ENCODE measurements at places on chromosomes 3 and 15.

- DNase-seq = no peak
Measured at GRCh38 chr3:175212896-175213295, 353.8 kb downstream of the NAALADL2 start.

DNA sequence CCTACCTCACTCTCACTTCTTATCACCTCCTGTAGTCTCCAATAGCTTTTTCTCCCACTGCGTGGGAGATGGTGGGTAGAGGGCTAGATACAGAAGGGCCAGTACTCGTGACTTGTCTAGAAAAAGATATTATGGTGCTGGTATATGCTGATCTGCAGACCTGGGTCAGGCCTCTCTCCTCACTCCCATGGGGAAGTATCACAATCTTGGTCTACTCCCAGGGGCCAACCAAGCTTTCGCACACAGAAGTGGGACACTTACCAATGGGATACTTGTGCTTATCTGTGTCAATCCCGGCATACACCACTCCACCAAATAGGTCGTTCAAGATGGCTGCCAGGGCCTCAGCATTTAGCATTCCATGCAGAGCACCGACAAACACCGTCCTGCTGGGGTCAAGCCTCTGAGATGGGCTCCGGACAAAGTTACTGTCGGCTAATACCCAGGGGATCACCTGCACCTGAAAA is 9.0 kb upstream of the RPS17 start:
- DNase-seq = no peak

DNA sequence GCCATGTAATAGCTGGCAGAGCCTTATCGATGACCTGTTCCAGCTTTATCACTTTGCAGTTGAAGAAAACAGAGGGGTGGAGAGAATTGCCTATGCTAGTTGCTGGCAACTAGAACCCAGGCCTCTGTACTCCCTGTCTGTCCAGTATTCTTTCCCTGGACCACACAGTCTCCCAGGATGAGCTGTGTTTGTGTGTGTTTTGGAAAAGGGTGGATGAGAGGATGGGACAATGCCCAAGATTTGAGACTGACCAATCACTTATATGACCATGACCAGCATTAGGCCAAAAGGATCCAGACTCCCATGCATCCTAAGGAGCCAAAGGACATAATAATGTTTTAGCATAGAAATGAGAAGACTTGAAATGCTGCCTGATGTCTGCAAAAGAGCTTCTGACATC is 102.6 kb downstream of the CD200R1L start:
- no peak for DNase-seq

DNA sequence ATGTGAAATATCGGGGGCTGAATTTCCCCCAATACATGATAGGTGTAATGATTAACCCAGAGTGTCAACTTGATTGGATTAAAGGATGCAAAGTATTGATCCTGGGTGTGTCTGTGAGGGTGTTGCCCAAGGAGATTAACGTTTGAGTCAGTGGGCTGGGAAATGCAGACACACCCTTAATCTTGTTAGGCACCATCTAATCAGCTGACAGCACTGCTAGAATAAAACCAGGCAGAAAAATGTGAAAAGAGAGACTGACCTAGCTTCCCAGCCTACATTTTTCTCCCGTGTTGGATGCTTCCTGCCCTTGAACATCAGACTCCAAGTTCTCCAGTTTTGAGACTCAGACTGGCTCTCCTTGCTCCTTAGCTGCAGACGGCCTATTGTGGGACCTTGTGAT is 247.8 kb downstream of the OTOL1 start:
- no peak for DNase-seq

DNA sequence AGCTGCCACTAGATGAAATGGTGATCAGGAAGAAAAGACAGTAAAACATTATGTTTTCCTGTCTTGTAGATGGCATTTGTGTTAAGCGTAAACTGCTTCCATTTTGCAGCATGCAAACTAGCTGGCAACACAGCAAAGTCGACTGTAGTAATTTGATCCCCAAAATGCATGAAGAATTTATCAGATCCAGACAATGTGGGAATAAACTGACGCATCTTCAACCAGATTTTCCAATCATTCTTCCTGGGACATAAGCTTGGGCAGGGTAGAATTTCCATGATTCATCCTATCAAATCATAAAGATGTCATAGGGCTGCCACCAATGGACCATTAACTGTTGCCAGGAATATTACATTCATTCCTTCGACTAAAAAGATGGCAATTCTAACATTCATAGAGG is 260.3 kb downstream of the ERC2 start:
- DNase-seq = no peak

GRCh38 chr3:64792445-64792844 is 104.6 kb upstream of the ADAMTS9 start:
- no peak for DNase-seq

DNA sequence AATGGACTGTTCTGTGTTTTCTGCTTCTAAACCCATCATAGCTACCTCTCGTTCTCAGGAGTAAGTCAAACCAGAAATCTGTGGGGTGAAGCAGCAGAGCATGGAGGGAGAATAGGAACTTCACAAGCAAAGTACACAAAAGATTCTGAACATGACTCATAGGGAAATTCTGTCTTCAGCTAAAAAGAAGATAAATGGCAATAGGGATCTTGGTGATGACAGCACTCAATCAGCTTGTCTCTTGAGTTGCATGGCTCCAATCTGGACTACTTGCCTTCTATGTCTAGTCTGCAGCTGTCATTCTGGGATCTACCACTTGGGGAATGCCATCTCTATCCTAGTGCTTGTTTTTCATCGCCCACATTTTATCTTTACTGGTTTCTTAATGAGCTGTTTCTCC is 13.5 kb upstream of the GRAMD1C start:
- DNase-seq = no peak

- DNase-seq = no peak
Measured at GRCh38 chr15:62050115-62050514, 10.1 kb downstream of the VPS13C start.

DNA sequence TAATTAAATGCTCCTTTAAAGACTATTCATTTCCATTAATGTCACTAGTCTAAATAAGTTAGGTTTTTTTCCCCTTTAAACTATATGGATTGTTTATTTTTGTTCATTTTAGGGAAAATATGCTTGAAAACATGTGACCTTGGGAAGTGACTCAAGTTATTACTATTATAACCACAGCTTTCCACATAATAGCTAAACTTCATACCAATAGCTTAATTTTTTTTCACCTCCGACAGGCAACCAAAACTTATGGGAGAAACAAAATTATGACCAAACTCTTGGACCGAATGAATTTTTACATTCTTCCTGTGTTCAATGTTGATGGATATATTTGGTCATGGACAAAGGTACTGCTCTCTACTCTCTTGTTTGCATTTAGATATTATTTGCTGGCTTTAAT is 16.2 kb downstream of the CPA3 start:
- DNase-seq = no peak

GRCh38 chr15:67806536-67806935 is 18.8 kb upstream of the SKOR1 start:
- DNase-seq = no peak

- DNase-seq = no peak
Measured at GRCh38 chr3:41746215-41746614, 215.7 kb downstream of the ULK4 start.

DNA sequence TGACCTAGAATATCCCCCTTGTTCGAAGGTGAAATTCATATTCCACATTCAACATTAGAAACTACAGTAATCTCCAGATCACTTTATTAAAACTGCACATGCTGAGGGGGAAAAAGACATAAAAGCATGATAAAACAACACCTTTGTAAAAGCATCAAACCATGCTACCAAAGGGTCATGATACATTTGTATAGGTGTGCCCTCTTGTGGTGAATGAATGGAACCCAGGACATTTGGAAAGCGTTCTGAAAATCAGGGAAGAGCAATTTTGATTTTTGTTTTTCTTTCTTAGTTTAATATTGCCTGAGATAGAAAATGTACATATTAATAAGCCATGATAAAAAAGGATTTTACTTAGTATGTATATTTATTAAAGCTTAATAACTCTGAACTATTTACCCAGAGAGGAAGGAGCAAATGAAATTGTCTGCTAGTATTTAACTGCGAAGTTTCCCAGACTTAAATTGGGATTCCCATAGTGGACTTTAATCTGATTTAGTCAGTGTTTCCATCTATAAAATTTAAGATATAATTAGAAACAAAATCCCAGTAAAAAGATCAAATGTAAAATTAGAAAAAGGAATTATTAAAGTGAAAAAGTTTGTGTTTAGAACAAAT is 105.8 kb upstream of the ARL6 start:
- DNase-seq = no peak

- no peak for DNase-seq
Measured at GRCh38 chr3:11168881-11169805, 14.8 kb downstream of the HRH1 start.

DNA sequence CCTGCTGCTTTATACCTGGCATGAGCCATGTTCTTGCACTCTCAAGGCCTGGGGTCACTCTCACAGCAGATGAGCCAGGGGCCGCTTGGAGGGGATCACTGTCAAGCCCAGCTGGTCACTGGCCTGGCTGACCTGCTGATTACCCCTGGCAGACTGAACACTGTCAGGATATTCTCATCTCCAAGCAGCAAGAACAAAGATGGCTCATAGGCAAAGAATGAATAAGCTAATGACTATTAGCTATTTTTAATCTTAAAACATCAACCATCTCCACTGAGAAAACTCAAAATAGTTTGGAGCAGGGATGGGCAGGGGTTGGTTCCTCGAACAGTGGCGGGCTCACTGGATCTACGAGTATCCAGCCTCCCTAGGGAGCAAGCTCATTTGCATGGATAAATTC is 64.4 kb upstream of the ACAN start:
- DNase-seq = no peak

DNA sequence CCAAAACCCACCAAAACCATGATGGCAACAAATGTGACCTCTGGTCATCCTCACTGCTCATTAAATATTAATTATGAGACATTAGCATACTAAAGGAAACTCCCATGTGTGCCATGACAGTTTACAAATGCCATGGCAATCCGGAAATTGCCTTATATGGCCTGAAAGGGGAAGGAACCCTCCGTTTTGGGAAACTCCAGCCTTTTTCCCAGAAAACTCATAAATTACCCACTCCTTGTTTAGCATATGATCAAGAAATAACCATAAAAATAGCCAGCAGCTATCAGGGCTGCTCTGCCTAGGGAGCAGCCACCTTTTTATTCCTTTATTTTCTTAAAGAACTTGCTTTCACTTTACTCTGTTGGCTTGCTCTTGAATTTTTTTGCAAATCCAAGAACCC is 992.7 kb downstream of the NTRK3 start:
- DNase-seq = no peak

GRCh38 chr15:31226021-31226420 is 100.6 kb upstream of the KLF13 start:
- no peak for DNase-seq

DNA sequence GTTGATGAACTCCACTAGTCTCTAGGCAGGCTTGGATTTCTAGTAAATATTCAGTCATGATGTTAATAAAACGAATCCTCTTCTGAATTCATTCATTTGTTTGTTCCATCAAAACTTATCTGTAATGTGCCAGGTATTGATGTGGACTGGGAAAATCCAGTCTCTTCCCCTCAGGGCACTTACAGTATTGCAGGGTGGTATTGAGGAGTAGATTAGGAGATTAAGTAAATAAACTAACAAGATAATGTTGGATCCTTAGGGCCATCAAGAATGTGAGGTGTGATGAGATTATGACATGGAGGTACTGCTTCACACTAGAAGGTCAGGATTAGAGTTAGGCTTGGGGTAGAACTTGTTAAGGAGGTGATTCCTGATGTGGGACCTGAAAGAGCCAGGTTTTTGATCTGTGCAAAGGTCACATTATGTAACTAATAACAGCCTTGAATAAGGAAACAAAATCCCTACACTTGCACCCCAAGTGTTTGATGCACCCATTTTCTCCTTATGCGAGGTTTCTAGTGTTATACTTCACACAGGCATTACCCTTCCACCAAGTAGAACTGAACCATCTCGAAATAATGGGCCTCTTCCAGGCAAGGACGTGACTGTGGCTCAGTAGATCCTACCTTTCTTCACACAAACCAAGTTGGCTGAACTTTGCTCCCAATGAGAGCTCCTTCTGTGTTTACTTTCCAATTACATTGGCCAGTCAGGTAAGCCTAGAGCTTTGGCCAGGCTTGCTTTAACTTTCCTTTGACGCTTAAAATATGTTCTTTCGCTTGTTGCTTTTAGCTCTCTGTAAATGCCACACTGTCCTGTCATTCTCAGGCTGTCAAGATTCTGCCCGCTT is 16.7 kb downstream of the MCTP2 start:
- no peak for DNase-seq

GRCh38 chr3:13650210-13651056 is 101.5 kb downstream of the FBLN2 start:
- DNase-seq = peak; percentile 69

- no peak for DNase-seq
Measured at GRCh38 chr15:63054281-63054683, 11.7 kb downstream of the TPM1 start.

- DNase-seq = no peak
Measured at GRCh38 chr15:52050416-52050815, 31.4 kb downstream of the MAPK6 start.

DNA sequence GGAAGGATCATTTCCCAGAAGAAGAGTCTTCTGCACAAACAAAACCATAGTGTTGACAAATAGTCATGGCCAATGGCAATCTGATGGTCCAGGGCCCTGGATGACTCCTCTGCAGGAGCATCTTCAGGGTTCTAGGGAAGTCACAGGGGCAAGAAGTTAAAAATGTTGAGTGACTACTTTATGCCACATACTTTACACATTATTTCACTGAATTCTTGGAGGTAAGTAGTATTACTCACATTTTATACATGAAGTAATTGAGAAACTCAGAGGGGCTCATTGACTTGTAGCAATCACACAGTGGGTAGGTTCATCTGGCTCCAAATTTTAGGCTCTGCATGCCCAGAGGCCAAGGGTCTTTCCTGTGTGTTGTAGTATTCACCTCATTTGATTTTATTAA is 430.2 kb upstream of the MCTP2 start:
- no peak for DNase-seq

DNA sequence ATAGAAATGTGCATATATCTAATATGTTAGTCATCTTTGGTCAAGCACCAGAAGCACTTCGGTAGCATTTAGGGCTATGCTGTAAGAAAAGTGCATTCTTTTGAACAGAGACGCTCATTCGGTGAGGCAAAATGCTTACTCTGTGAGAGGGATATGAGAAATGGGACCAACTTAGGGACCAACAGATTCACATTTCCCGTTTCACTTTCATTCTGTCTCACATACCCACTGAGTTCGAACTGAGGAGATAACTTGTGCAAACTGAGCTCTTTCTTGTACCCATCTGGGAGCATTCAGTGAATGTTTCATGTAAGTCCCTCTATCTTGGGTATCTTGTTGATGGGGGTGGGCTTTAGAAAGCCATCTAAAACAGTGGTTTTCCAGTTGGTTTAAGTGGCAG is 135.3 kb downstream of the FEZF2 start:
- DNase-seq = no peak
